ENCODE measurements at places on chromosomes 2 and 18. TPM values are rescaled to one million over a fixed set of nuclear protein-coding genes. Genes with fewer than 3 reads are reported as not detected.

- no peak for DNase-seq
These were observed 16.1 kb downstream of the MROH2A start for GRCh38 chr2:233794128-233794658.

DNA sequence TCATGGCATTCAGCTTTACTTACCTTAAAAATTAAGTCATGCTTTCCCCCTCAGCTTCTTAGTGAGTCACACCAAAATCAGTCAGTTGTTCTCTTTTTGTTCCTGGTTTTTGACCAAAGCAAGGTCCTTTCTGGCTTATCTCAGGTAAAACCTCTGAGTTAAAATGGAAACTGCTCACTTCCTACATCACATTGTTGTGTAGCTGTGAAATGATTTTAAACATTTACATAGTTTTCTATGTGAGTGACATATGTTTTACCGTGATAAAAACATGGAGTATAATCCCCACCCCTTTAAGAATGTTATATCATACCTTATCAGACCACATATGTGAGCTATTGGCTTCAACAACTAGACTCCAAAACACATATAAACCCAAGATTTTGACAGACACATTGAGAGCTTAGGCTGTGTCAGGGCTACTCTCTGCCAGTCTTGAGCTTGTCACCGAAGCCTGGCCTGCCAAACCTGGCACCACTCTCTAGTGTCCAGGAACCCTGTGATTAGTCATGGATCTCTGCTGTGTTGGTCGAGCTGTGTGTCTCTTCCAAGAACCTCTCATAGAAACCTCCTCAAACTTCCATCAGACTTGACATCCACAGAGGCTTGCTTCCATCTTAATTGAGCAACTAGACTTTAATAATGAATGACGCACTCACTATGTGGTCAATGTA is 294.5 kb upstream of the FBXO11 start:
- no peak for DNase-seq

DNA sequence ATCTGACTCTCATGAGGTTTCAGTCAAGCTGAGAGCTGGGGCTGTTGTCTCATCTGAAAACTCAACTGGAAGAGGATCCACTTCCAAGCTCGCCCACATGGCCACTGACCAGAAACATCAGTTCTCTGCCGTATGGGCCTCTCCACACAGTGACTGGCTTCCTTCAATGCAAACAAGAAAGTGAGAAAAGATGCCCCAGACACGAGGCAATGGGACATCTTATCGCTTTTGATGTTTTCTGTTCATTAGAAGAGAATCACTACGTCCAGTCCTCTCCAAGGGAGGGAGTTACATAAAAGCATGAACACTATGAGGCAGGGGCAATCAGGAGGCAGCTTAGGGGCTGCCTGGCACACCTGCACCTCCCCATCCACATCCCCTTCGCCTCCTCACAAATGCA is 307.1 kb upstream of the EPAS1 start:
- DNase-seq: no peak

GRCh38 chr2:74696829-74697228 is 42.8 kb downstream of the SEMA4F start:
- no peak for DNase-seq

DNA sequence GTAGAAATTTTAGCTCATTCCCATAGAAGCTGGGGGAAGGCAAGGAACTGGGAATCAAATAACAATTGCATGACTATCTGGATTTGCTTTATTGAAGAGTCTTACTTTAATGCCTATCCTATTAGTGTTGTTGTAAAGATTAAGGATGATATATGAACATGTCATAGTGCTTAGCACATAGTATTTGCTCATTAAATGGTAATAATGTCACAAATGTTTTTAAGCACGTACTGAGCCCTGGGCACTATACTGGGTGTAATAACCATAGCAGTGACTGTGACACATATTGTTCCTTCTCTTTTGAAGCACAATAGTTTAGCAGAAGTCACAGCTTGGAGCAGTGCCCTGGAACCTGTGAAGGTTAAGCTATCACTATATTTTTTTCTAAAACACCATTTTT is 47.2 kb upstream of the DTNB start:
- DNase-seq: no peak

DNA sequence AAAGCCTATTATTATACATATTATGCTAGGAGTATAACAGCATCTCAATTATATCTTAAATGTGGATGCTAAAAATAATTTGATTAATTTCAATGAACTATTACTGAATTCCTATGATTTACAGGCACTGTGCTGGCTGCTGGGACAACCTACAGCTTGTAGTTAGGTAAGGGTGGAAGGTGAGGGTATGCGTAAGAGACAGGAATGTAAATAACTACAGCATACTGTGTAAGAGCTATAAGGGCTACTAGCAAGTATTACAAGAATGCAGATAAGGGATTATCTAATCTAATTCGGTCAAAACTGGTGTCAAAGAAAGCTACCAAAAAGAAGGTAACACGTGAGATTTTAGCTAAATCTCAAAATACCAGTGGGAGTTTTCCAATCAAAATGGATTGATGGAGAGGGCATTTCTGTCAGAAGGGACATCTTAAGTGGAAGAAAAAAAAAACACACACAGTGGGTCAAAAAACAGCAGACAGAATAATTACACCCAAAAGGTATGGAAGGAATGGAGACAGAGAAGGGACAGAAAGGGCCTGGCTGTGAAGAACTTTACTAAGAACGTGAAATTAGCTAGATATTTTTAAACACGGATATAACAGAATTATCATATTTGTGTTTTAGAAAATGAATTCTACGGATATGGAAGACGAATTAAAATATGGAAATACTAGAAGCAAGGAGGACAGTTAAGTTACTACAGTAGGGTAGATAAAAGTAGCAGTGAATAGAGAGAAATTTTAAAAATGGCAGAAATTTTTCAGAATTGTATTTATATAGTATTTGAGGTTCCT is 47.1 kb downstream of the STRN start:
- DNase-seq: no peak

DNA sequence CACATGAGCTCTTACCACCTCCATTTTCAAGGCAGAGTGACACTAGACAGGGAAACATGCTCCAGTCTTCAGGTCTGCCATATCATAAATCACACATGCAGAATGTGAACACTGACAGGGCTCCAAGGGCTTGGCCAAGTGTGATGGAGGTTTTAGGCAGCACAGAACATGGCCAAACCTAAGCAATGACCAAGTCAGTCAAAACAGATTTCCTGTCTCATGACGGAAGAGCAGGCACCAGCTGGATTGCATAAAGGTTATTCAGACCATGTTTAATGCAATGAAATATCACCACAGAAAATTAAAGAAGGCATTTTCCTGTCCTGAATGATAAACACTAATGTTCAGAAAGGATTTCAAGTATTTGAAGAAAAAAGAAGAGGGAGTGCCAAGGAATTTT is 72.5 kb downstream of the SUMO1 start:
- no peak for DNase-seq

DNA sequence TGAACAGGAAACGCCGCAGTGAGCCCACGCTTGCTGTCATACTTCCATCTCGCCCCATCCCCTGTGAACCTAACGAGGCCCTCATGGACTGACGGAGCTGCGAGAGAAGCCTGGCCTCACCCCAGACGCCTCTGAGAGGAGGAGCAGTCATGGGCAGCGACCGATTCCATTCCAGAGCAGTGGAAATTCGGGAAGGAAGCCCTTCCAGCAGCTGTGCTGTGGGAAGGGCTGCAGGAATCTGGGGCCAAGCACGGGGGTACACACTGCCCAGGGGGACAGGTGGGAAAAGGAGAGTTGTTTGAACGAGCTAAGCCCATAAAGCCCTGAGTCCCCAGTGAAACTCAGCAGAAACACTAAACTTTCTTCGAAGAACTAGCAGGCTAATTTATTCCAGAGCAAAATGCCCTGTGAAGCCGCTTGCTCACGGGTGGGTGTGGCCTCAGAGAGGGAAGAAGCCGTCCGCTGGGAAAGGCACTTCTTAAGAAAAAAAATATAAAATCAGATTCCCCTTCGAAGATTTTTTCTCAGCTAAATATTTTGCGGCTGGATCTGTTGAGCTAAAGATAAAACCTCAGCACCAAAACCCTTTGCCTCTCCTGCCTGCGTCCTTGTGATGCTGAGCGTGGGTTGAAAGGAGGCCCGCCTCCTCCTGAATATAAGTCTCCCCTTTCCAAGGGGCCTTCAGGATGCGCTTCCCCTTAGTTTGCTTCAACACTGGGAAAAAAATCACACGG is 38.2 kb downstream of the ANKMY1 start:
- no peak for DNase-seq

GRCh38 chr18:10928772-10929373 is 220.5 kb downstream of the PIEZO2 start:
- no peak for DNase-seq

Gene WDR54
- polyA plus RNA-seq: 3.2 TPM

Gene MOCOS
- polyA plus RNA-seq: 1.8 TPM

Gene LIMS2
- 40.6 TPM for polyA plus RNA-seq

Gene ALPI
- 7.2 TPM for polyA plus RNA-seq

Gene RUFY4
- not detected for polyA plus RNA-seq

Gene RFTN2
- 1.3 TPM for polyA plus RNA-seq

Gene HMSD
- not detected for polyA plus RNA-seq
